Coronary artery (tissue), 2 donors: ENCODE measurements at places on chromosomes 13 and 19.

DNA sequence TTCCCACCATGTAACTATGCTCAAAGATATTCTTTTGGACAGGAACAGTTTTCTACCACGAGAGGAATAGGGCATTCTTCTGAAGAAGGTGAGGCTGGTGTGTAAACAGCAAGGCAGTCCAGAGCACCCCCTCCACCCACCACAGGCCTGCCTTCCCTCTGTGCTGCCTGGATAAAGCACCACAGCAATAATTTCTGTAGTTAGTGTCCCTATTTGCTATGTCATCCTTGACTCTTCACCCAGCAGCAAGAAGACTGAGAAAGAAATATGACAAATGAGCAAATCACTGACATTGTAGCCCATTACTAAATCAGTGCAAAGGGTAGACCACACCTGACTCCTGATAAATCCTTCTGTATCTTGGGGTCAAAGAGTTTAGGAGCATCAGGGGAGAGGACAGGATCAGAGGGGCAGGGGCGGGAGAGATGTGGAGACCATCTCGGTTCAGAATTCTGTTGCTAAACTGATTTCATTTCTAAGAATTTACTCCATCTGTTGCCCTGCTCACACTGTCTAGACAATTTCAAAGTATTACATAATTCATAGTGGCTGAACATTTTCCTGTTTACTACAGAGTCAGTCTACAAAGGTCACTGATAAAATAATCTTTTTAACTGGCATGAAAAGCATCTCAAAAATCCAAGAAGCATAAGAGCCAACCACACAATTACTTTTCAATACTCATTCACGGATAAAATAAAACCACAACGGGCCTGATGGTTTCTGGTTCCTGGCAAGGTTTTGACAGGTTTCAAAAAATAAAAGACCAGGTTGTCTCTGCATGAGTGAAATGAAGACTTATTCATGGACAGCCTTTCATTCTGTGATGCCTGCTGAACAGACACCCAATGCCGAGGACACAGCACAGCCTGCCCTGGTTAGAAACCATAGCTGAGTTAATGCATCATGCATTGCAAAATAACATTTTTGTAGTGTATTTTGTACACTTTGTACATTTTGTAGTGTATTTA lies 88.4 kb upstream of the IRS2 start:
- DNase-seq: no peak

DNA sequence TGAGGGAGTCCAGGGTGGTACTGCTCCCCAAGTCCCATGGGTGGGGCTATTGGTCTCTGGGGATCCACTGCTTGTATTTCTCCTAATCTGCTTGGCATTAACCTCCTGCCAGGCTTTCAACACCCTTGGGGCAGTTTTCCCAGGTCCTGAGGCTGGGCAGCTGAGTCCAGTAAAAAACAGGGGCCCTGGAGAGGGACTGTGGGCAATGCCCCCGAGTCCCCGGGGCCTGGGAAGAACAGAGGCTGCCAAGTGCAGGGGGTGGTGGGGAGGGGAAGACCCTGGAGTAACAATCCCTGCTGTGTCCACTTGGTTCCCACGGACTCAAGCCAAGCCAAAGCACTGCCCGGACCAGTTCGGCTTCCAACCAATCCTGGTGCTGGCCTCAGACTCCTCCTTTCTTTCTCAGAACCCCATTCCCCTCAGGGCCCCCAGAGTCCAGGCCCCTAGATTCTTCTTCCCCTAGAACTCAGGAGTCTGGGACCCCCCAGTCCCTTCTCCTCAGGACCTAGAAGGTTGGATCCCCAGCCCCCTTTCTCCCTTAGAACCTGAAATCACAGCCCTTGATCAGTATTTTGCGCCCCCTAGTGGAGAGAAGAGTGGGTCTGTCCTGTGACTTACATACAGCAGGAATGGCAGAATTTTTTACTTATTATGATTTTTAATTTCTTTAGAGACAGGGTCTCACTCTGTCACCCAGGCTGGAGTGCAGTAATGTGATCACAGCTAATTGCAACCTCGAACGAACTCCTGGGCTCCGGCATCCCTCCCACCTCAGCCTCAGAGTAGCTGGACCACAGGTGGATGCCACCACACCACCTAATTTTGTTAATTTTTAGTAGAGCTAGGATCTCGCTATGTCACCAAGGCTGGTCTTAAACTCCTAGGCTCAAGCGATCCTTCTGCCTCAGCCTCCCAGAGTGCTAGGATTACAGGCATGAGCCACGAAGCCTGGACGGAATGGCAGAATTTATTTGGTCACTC lies 3.7 kb upstream of the CLPTM1 start:
- DNase-seq: no peak

GRCh38 chr13:99577934-99578917 lies 77.0 kb downstream of the TM9SF2 start:
- no peak for DNase-seq

DNA sequence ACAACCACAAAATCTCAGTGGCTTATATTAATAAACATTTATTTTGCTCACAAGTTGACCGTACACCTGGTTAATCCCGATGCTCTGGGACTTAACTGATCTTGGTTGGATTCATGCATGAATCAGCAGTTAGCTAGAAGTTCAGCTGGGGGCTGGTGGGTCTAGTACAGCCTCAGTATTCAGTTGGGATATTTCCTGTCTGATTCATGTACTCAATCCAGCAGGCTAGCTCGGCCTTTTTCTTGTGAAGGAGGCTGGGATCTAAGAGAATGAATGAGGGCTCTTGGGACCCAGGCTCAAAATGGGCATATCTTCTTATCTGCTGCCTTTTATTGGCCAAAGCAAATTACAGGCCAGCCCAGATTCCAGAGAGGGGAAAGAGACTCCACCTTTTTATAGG lies 178.8 kb downstream of the KCTD12 start:
- DNase-seq: no peak

GRCh38 chr19:51448411-51449016 lies 9.7 kb downstream of the SIGLEC8 start:
- no peak for DNase-seq
